BJ (cell line): ENCODE measurements at places on chromosomes 3 and 15.
A peak's percentile ranks its signal among the peaks of the same experiment; 100 is the strongest.

DNA sequence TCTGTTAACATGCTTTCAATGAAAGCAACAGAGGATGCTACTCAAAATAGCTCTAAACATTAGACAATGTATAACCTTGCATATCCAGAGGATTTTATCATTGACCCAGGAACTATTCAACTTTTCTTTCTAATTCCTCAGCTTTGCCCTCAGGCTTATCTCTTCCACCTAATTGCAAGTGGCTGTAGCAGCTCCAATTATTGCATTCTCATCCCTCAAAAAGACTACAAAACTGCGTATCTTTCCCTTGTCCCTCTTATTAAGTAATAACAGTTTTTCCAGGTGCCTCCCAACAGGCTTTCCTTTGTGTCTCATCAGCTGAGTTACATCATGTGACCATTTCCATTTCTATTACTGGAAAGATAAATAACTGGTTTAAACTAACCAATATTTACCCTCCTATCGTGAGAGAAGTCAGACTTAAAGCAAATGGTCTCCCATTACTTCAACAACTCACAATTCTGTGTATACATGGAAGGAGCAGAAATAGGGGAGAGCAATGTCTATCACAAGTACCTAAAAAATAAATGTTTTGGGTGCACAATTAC lies 78.0 kb upstream of the MBNL1 start:
- no peak for DNase-seq

DNA sequence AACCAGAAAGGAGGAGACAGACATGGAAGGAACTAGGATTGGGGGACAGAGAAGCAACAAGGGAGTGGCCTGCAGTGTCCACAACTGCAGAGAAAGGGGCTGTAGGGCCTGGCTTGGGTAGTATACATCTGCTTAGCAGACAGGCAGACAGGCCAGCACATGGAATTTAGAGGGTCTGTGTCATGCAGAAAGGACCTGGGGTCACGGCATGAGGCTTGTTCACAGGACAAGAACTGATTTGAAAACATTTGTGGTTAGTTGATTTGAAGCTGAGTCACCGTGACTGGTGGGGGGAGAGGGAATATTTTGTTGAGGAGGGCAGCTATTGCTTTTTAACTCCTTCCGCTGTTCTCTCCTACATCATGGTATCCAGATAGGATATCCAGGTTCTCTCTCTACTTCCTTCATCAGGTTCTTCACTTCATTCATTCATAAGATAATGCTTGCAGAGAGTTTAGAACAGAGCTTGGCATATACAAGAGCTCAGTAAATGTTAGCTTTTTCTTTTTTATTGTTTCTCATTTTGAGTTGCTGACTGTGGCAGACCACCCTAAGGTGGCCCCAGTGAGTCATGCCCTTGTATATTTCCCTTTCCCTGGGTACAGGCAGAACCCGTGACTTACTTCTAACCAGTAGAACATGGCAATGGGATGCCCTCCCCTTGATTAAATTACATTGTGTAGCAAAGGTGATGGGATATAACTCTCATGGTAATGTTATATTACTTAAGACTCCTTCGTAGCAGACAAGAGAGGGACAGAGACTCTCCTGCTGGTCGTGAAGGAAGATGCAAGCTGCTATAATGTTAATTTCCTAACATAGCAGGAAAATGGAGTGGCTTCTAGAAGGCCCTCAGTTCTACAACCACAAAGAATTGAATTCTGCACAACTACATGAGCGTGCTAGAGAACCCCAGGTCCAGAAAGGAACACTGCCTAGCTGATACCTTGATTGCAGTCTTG lies 95.0 kb upstream of the NMNAT3 start:
- peak; percentile 80 for DNase-seq

DNA sequence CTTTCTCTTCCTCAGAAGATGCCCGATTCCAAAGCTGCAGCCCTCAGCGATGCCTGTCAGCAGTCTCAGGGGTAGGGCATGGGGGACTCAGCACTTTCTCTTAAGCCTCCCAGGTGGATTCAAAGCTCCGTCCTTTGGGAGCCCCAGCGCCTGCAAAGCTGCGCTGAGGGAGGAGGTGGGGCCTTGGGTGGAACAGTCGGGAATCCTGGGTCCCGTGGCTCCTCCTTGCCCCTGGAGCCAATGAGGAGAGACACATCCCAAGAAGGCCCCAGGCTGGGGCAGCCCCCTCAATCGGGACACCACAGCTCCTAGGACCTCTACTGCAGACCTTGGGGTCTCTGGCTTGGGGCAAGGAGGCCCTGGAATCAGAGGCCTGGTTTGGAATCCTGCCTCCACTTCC lies 227.5 kb upstream of the IGF1R start:
- no peak for DNase-seq

DNA sequence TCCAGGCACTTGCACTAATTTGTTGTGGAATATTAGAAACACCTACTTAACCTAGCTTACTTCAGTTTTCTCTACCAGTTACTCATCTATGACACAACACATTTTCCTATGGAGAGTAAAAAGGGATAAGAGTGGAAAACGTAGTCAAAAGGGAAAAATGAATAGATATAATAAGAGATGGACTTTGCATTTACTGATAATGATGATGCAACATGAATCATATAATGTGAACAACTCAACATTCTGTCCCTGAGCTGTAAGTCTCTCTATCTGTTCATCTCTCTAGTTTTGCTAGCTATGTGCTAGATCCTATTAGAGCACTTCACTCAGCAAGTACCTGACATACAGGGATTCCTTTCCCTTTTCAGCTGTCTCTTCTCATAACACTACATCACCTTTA lies 627.1 kb downstream of the AGBL1 start:
- no peak for DNase-seq

DNA sequence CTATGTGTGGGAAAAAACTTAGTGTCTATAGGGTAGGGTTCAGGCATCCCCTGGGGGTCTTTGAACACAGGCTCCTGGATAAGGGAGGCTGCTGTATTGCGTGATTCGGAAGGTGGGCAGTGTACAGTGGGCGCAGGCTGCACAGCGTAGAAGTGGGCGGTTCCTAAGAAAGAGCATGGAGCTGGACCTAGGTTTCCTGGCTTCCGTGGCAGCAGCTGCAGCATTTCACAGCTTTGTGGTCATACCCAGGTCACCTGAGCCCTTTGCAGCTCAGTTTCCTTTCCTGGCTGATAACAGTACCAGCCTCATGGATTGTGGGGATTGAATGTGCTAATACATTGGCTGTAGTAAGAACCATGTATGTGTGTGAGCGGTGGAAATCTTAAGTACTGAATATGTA lies 22.2 kb downstream of the CFAP100 start:
- no peak for DNase-seq

DNA sequence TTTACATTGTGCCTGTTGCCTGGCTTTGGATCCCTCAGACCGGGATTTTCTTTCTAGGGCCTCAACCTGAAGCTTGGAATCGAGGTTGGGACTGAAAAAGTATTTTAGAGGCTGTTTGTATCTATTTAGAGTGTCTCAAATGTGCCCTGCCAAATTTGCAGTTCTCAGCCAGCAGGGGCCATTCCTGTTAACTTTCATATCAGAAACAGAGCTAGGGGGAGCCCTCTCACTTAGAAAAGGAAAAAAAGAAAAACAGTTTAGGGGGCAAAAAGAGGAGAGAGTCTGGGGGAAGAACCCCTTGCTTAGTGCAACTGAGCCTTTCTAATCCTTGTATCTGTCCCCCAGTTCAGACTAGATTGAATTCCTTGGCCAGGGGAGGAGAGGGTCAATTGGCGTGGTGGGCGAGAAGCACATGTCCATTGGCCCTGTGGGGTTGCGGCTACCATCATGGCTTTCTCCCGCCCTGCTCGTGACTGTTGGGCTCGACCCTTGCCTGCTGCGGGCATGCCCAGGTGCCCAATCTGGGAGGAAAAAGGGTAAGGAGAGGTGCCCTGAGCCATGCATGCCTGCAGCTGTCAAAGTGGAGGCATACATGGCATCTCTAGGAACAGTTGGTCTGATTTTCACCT lies 101.6 kb downstream of the CFAP44 start:
- DNase-seq = no peak
